ENCODE measurements at places on chromosomes 5 and 9.

DNA sequence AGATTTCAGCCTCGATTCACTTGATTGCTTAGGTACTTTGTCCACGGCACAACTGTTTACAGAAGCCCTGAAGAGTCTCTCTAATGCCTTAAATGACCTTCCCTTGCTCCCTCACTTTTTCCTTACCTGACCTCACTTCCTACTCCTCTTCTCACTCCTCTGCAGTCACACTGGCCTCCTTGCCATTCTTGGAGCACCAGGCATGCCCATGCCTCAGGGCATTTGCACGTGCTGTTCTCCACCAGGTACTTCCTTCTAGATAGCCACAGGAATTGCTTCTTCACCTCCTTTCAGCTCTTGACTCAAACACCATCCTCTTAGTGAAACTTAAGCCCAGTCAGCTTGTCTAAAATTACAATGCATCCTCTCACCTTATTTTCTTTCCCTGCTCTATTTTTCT lies 52.4 kb upstream of the TRAF1 start:
- DNase-seq: no peak

DNA sequence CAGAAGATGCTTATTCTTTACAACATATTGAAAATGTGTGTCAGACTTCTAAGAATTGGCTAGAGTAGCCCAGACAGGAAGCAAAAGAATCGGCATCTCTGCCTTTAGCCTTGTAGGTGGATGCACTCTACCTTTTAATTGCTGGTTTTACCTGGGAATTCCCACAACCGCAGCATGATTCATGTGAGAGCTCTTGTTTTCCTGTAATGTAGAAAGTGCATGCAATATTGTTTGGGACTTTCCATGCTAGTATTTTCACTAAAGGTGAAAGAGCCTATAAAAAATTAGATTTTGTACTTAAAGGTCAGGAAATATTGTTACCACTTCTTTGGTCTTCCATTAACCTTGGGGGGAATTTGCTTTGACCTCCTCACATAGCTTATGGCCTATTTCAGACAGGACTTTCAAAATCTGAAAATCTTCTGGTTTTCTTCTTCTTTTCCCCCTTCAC lies 89.8 kb downstream of the NTRK2 start:
- DNase-seq: no peak

DNA sequence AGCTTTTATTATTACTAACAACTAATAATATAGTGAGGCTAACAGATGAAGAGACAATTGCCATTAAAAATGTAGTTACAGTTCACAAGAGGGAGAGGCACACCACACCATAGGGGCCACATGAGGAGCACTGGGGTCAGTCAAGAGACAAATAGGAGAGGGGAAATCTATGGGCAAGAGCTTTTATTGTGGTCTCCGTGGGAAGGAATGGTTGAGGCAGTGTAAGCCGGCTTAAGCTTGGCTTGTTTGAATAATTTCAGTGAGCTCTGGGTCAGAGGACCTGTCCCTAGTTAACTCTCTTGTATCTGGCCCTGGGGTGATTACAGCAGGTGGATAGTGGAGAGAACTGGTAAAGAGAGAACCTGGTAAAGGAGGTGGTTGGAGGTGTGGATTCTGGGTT lies 35.3 kb downstream of the OGN start:
- DNase-seq: no peak

DNA sequence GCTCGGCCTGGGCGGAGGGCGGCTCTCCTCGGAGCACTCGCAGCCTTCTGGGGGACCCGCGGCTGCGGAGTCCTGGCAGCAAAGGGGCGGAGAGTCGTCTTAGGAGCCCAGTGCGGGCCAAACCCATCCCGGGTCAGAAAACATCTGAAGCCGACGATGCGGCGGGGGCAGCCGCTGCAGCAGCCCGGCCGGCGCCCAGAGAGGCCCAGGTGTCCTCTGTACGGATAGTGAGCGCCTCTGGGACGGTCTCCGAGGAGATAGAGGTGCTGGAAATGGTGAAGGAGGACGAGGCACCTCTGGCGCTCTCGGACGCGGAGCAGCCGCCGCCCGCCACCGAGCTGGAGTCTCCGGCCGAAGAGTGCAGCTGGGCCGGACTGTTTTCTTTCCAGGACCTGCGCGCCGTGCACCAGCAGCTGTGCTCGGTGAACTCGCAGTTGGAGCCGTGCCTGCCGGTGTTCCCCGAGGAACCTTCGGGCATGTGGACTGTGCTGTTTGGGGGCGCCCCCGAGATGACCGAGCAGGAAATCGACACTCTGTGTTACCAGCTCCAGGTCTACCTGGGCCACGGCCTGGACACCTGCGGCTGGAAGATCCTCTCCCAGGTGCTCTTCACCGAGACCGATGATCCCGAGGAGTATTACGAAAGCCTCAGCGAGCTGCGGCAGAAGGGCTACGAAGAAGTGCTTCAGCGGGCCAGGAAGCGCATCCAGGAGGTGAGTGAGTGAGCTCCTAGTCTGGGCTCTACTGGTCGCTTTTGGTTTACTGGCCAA lies 1.2 kb downstream of the JMY start:
- peak; percentile 82 for DNase-seq

DNA sequence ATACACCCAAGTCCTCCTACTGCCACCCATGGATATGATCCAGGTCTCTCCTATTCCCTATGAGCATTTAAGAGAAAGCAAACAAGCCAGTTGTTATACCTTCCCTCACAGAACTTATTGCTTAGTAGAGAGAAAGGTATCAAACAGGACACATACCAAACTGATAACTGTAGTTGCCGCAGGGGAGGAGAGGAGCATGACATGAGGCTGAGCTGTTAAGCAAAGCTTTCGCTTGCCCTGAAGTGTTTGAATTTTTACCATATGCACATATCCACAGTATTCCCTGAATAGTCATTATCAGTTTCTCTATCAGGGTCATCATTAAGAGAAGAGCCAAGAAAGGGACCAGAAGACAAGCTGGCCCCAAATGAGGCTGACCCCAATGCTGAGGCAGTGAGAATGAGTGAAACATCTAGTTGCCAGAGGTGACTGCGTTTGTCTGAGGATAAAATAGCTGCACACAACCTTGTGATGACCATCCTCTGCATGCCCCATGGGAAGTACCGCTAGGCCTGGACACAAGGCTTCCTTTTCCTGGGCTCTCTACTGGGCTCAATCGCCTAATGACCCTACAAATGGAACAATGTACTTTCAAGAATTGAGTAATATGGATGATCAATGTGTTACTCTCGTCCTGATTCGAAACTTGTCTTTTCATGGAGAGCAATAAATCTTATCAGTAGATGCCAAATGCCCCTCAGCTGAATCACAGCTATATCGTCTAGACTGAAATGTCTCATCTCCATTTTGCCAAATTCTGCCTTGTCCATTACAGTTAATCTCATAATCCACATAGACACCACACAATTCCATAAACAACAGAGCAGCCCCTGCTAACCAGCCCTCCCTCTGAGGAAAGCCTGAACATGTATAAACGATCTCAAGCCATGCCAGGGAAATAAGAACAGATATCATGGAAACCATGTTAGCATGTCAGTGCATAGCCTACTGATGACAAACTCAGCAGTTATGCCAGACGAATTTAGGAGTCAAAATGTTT lies 4.3 kb upstream of the IFNK start:
- no peak for DNase-seq

- no peak for DNase-seq
Observed at GRCh38 chr5:100517301-100517974, 17.7 kb upstream of the FAM174A start.

- DNase-seq: no peak
Observed at GRCh38 chr9:115969096-115969495, 184.5 kb upstream of the PAPPA start.

DNA sequence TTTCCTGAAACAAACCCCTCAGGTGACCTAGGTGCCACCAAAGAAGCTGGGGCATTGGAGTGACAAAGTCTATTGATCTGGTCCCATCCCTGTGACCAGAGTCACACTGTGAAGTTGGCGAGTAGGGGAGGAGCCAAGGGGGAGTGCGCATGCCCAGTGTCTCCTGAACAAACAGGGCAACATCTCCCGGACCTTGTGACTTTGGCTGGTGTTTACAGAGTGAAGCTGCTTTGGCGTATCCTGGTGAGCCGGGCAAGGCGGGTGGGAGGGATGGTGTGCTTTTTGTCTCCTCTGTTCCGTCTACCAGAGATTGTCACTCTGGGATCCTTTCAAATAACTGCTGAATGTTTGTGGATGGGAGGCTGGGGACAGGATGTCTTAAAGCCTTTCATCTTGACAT lies 204.5 kb downstream of the HSPA4 start:
- DNase-seq: no peak

DNA sequence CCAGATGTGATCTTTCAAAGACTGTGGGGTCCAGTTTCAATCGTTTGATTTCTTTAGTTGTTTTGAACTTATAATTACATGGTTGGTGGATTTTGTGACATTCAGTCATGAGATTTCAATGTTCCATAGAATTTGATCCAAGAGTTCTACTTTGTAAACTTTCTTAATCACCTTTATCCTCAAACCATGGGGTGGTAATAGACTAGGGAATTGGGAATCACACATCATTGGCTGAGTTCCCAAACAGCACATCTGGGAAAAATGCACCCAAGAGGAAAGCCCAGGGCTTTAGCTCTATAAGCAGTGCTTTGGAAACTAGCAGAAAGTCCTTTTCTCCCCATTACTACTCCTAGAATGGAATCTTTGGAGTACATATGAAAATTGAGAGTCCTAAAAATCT lies 177.6 kb downstream of the NNT start:
- DNase-seq: no peak

- DNase-seq: no peak
Observed at GRCh38 chr5:127320032-127320965, 29.7 kb downstream of the MEGF10 start.

GRCh38 chr5:175388531-175388930 lies 55.5 kb downstream of the DRD1 start:
- no peak for DNase-seq

DNA sequence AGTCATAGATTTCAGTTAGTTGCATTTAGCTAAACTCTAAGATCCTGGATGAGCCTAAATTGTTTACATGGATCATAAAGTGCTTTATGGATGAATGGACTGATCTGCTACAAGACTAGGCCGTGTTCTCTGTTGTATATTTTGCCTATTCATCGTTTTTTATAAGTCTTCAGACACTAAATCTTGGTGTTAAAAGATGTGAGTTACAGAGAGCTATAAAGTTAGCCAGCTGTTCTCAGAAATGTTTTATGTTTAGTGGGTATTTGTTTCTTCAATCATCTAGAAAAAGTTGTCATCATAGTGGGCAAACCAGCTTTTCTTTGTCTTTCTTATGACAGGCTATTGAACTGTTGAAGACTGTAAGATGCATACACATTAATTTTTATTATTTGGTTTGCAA lies 585.8 kb upstream of the SEMA6A start:
- peak; percentile 2 for DNase-seq

- peak; percentile 47 for DNase-seq
Observed at GRCh38 chr5:87780831-87781760, 368.4 kb upstream of the CCNH start.

GRCh38 chr9:124505006-124505900 lies 1.9 kb downstream of the NR5A1 start:
- no peak for DNase-seq

- DNase-seq: no peak
Observed at GRCh38 chr5:26610577-26610976, 427.8 kb downstream of the CDH9 start.

DNA sequence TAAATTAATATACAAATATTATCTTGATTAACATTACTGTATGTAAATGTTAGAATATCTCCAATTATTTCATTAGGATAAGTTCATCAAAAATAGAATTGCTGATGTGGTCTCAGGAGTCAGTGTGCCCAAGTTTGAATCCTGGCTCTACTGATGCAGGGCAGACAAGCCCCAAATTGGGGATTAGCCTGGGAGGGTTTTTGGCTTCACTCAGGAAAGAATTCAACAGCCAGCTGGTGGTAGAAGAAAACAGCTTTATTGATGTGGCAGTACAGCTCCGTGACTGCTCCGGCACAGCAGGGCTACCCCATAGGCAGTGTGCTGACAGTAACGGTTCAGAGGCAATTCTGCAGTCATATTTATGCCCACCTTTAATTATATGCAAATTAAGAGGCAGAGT lies 32.5 kb downstream of the COL27A1 start:
- no peak for DNase-seq

GRCh38 chr5:36728697-36729543 lies 122.5 kb downstream of the SLC1A3 start:
- no peak for DNase-seq

DNA sequence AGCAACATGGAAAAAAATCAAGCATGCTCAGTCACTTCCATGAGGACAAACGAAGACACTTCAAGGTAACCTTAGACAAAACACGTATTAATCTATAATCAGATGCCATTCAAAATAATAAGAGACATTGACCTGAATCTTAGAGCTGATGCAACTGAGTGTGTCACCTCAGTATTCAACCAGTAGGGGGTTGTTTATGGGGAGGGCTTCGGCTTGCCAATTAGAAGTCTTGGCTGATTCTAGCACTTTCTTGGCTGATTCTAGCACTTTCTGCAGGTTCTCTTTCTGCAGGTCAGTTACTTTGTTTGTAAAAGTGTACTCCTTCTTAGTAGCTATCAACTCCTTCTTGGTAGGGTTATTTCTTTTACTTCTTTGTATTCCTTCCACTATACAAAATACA lies 317.6 kb downstream of the ENC1 start:
- no peak for DNase-seq

GRCh38 chr5:74953937-74954720 lies 87.9 kb upstream of the FAM169A start:
- DNase-seq: no peak

DNA sequence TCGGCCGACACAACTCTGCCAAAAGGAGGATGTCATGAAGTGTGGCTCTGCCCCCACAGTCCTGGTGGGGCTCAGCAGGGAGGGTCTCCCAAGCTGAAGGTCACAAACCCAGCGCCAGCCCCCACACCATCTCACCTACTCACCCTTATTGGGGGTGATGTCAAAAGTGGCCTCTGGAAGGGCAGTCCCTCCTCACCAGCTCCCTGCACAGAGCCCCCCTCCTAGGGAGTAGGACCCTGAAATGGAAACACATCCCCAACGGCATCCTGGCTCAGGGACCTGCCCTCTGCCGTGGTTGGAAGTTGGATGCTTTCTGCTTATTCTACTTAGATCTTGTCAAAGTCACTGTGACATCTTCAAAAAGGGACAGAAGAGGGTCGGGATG lies 89.5 kb downstream of the NSUN2 start:
- DNase-seq: no peak

GRCh38 chr9:72583370-72583769 lies 62.0 kb downstream of the TMC1 start:
- no peak for DNase-seq

DNA sequence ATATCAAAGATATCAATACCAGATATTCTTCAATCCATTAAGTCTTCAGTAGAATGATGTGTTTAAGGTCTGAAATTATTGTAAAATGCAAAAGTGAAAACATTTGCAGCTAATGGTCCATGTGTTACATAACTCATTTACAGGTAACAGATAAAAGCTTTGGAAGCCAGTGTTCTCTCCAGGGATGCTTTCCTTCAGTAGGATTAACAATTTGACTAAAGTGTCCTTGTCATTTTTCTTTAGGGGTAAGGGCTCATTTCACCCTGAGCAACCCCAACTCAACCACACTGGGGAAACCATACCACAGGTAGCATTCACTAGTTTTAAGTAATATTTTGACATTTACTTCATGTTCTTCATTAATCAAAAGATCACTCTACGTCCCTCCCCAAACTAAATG lies 12.9 kb downstream of the HNRNPK start:
- no peak for DNase-seq

- no peak for DNase-seq
Observed at GRCh38 chr5:37370550-37370863, 399 bp downstream of the NUP155 start.
